GM19239 (cell line): ENCODE measurements at places on chromosomes 11 and 22.

- DNase-seq: no peak
These were observed 116.2 kb downstream of the KIAA1671 start for GRCh38 chr22:25068707-25069106.

DNA sequence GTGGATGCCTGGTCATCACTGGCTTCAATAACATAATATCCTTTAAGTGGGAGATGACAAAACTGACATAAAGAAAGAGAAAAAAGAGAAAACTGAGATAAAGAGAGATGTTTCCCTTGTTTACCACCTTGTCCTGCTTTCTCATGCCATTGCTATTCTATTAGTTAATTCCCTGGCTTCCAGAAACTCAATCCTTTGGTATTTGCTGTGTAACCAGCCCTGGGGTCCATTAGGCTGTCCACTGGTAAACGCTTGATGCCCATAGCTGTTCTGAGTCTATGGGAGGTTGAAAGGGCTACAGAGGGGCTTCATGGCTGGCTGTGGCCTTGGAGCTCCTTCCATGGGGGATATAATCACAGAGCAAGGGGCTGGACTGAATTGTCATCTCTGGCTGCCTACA, 243.4 kb upstream of the PLET1 start:
- DNase-seq: no peak

- no peak for DNase-seq
These were observed 10.5 kb downstream of the ATM start for GRCh38 chr11:108233277-108233945.

DNA sequence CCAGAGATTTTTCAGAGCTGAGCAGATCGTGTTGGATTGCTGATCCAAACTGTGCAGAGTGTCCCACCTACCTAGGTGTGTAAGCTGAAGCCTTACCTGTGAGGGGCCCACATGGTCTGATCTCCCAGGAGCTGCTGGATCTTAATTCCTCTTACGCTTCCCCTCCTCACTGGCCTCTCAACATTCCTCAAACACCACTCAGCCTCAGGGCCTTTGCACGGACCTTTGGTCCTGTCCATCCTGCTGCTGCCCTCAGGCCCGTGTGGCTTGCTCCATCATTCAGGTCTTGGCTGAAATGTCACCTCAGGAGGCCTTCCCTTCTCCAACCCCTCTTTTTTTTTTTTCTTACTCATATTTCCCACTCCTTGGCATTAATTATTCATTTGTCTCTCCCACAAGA, 21.1 kb upstream of the RAB1B start:
- no peak for DNase-seq

GRCh38 chr11:21396342-21397008, 727.1 kb downstream of the NELL1 start:
- no peak for DNase-seq

GRCh38 chr22:43750751-43751150, 61.4 kb downstream of the EFCAB6 start:
- no peak for DNase-seq

- DNase-seq: no peak
These were observed 663 bp upstream of the LARGE2 start for GRCh38 chr11:45921561-45922424.

DNA sequence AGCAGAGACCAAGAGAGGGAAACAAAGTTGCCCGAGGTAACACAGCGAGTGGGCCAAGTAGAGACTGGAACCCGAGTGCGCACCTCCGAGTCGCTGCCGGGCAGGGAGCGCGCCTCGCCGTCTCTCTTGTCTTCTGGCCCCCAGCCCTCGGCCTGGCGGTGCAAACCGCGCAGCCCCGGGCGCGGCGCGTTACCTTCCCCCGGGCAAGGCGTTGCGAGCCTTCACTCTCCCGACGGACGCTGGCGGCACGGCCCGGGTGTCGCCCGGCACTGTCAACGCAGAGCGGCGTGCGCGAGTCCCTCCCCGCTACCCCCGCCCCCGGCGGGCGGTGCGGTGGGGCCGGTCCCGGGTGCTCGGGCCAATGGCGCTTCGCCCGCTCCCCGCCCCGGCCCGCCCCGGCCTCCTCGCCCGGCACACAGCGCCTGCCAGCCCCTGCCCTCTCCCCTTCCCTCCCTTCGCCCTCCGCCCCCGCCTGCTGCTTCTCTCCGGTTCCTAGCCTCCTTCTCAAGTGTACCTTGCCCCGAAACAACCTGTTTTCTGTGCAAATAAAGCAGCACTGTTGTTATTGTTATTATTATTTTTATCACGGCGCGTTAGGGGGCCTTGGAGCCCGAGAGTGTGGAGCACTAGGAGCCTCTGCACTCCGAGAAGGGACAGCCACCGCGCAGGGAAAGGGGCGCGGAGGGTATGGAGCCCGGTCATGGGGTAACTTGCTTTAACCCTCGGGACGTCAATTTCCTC, at the start of gene SYTL2:
Gene SYTL2 (minus strand): TSS at position 271 of the 741 bp plus-strand sequence. CDS start 53,416 bp downstream, outside the sequence.
- DNase-seq: peak; percentile 47

DNA sequence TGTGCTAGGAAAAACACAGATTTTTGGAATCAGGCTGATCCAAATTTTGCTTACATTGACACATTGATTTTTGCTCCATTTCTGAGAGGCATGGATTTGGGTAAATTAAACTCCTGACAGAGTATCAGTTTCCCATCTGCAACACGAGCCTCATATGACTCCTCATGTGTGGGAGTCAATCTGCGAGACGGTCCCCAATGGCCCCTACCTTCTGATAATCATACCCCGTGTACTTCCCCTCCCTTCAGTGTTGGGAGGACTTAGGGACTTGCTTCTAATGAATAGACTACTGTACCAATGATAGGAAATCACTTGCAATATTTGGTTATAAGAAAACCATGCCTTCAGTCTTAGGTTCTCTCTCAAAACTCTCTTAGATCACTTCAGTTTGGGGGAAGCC, 302.7 kb downstream of the ETS1 start:
- DNase-seq: no peak

GRCh38 chr11:115334932-115335788, 169.1 kb downstream of the CADM1 start:
- no peak for DNase-seq

GRCh38 chr11:65114538-65115171, 2.8 kb downstream of the ZNHIT2 start:
- no peak for DNase-seq

GRCh38 chr11:75639762-75640181, 29.1 kb downstream of the MAP6 start:
- no peak for DNase-seq

DNA sequence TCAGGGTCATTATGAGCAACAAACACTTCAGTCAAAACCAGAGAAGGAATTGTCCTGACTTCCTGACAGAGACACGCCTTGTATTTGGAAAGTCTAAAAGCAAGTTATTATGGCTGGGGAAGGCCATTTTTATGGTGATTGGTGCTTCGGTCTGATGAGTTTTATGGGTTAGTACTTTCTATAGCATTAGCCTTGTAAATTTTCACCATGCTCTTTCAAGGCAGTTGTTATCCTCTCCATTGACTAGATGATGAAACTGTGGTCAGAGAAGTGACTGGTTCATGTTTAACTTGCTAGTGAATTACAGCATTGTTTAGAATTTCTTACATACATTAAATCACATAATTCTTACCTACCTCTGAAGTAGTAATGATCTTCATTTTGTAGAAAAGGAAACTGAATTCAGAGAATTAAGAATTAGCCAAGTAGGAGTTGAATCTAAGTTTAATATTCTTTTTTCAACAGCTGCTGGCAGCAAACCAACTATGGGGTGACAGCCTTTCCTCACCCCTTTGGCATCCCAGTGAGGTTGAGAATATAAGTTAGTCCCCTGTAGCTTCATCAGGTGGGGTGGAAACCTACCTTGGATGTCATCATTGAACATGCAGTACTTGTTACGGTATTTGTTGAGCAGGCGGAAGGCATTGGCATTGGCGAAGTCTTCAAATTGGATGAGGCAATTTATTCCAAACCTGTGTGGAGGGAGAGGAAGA, 90.0 kb downstream of the CCDC81 start:
- no peak for DNase-seq

DNA sequence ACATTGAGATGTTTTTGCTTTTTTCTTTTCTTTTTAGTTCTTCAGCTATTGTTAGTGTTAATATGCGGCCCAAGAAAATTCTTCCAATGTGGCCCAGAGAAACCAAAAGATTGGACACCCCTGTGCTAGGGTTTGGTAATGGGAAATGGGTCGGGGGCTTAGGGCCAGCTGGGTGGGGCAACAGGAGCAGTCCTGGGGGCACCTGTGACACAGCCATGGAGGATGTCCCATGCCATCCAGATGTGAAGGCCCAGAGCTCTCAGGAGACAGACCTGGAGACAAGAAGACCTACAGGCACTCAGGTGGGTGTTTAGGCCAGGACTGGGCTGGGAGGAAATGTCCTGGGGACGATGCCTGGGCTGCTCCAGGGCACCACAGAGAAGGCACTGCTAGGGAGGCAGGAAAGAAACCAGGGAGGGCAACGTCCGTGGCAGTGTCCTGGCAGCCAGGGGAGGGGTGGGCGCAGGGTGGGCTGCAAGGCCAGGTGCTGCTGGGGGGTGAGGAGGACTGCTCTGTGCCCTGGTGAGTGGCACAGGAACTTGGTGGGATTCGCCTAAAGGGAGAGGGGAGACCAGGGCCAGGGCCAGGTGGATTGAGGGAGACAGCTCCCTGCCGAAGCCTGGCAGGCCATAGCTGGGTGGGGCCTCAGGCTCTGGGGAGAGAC, 21.4 kb downstream of the RELT start:
- DNase-seq: no peak

DNA sequence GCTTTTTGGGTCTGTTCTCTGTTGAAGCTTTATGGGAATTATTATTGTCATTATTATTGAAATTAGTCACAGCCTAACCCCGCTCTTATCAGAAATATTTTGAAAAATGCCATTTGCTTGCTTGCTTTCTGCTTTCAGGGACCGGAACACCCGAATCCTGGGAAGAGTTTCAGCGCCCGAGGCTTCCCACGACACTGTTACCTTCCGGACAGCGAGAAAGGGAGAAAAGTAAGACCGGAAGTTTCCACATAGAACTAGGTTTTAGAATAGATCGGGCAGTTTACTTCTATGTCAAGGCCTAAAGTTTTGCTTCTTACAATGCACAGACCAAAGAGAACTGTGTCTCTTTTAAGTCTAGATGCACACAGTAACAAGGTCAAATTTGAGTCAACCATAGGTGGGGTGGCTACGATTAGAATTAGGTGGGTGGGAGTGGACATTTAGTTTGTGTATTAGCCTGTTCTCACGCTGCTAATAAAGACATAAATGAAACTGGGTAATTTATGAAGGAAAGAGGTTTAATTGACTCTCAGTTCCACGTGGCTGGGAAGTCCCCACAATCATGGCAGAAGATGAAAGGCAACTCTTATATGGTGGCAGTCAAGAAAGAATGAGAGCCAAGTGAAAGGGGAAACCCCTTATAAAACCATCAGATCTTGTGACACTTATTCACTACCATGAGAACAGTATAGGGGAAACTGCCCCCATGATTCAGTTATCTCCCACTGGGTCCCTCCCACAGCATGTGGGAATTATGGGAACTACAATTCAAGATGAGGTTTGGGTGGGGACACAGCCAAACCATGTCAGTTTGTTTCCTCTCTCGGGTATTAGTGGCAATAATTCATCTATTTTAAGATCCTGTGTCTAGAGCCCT, 12.9 kb downstream of the MPEG1 start:
- DNase-seq: no peak

DNA sequence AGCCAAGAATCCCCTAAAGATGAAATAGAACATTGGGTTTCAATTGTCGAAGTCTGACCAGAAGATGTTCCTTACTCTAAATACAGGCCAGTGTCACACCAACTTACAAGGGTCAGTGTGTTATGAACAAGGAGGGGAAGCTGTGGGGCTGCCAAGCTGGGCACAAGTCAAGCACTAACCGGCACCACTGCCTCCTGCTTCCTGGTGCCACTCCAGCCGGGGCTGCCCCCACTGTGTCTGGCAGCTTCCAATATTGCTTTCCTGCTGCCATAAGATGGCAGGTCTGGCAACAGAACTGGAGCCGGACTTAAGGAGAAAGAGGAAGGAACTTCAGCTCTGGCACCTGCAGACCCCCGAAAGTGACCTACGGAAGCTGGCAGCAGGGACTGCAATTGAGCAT, 13.7 kb upstream of the VPS37C start:
- DNase-seq: no peak
